ENCODE measurements at places on chromosomes 6 and 20.
A peak's percentile ranks its signal among the peaks of the same experiment; 100 is the strongest.

DNA sequence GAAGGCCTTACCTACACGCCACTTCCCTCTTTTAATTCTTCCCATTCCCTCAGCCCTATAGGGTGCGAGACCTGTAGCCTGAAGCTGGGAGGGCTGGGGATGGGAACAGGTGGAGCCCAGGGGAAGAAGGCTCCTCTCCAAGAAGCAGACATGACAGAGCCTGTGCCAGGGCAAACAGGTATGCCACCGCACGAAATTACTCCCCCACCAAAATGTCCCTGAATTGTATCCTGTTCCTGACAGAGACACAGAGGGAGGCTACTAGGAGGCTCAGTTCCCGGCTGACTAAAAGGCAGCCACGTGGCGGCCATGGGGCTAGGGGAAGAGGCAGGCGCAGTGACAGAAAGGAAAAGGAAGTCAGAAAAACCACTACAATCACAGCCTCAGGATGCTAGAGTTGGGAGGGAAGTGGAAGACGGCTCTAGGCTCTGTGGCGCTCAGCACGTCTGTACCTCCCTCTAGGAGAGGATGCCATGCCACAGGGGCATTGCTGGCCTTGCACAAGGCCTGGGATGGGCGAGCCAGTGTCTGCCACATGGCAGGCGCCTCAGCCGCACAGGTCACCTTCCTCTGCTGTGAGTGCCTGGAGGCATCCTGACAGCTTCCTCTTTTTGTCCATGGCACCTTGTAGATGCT, 27.7 kb downstream of the TFEB start:
- peak; percentile 65 for DNase-seq

- DNase-seq: no peak
These were observed 10.7 kb downstream of the PXDC1 start for GRCh38 chr6:3740551-3741476.

DNA sequence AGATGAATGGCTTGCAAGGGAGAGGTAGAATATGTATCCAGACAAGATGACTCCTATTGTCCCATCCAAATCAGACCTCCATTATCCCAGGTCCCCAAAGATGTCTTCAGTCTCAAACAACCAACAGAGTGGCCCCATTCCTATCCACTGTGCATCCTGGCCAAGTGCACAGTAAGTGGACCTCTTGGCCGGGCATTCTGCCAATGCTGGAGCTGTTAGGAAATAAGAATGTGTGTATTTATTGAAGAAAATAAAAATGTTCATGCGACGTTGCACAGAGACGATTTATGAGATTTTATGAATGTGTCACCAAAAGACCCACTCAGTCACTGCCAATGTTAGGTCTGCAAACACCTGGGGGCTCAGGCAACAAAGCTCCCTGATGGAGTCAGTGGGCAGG, 196.0 kb downstream of the MAFB start:
- no peak for DNase-seq

- no peak for DNase-seq
These were observed 12.3 kb downstream of the EDEM2 start for GRCh38 chr20:35134880-35135279.

DNA sequence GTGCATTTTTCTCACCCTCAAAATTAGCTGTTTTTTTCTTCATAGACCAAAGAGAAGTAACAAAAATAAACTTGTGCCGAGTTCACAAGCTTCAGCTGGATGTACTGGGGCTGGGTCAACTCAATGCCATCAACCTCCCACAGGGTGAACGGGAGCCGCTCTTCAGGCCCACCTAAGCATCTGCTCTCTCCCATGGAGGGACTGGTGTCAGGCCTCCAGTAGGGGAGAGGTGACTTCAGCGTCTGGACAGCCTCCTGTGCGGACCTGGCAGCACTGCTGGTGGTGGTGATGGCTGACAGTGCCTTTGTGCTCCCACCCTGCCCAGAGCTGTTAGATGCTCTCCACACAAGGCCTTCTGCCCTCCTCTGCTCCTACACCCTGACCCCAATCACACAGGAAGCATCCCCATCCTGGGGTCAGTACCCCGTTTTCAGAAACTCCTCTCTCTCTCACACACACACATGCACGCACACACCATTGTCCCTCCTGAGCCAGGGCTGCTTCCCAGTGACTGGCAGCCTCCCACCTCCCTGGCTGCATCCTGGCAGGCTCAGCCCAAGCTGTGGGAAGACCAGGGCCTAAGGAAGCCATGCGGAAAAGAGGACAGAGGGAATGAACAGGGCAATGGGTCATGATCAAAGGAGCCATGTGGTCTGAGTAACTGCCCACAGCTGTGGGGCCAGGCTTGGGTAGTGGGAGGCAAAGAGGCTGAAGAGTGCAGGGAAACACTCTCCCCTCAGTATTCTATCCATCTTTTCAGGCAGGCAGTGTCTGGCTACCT, 17.7 kb downstream of the CST8 start:
- DNase-seq: no peak

- DNase-seq: no peak
These were observed 21.7 kb downstream of the MAP1LC3A start for GRCh38 chr20:34579979-34580940.

- DNase-seq: no peak
These were observed 1.7 kb upstream of the EHMT2 start for GRCh38 chr6:31899215-31899614.

DNA sequence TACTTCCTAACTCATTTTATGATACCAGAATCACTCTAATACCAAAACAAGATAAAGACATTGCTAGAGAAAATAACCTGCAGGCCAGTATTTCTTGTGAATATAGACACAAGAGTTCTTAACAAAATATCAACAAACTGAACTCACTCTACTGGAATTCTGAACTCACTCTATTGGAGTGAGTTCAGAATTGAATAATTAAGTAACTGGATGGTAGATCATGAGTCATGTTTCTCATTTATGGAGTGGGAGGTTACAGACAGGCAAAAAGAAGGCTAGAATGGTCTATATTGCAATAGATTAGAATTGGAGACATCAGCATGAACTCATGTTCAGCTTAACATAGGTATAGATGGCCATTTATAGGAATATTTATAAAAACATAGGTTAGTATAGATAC, 26.6 kb upstream of the C6orf58 start:
- no peak for DNase-seq

GRCh38 chr20:25421102-25421501, 13.6 kb downstream of the GINS1 start:
- no peak for DNase-seq

- no peak for DNase-seq
These were observed 521.7 kb downstream of the EPM2A start for GRCh38 chr6:145213614-145214013.

DNA sequence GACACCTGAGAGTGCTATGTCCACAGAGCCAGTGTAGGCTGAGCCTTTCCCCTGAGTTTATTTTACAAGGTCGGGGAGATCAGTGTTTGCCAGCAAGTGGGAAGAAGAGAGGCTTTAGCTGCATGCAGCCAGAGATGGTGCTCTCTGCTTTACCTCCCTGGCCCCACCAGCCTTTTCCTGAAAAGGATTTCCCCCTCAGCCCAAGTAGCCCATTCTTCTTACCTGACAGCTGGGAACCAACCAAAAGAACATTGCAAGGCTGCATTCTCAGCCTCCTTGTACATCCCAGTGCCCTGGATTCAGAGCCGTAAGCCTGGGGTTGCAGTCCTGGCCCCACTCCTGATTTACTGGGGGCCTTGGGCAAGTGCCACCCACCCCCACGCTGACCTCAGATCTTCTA, 16.9 kb downstream of the SNPH start:
- DNase-seq: no peak

- DNase-seq: no peak
These were observed 611.0 kb upstream of the FLRT3 start for GRCh38 chr20:14948416-14948815.

DNA sequence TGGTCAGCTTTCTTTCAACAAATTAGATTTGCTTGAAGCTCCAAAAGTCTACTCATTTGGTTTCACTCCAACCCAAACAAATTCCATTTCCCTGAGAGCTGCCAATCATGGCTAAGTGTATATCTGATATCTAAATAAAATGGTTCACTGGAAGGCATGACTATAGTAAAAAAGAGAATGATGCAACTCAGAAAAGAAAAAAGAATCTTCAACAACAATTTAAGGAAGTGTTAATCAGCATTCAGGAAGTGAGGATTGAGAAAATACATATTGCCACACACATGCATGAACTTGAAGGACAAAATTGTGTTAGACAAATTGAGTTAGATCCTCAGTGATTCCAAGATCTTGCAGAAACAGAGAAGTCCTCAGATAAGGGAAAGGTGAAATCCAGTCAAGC, 972.9 kb upstream of the FLRT3 start:
- no peak for DNase-seq

- no peak for DNase-seq
These were observed 236.6 kb upstream of the CHD6 start for GRCh38 chr20:41854765-41855164.

DNA sequence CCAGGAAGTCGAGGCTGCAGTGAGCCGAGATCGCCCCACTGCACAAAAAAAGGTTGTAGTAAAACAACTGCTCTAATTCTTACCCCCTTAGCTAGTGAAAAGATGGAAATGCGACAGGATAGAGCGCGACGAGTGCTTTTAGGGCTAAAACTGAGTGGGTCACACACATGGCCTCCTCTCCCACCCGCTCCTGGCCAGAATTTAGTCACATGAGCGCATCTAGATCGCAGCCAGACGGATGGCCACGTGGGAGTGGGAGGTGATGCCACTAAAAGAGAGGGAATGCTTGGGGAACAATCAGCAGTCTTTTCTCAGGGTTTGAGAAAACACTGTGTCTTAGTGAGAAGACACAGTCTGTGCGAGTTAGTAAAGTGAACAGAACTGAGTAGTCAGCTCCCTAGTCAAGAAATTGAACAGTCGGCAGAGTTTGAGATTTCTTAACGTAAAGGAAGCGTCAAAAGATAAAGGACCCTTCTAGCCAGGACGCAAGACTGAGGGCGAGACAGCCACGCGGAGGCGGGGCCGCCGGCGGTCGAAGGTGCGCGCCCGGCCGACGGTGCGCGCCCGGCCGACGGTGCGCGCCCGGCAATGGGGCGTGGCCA, 664 bp upstream of the ACTR5 start:
- DNase-seq: no peak

DNA sequence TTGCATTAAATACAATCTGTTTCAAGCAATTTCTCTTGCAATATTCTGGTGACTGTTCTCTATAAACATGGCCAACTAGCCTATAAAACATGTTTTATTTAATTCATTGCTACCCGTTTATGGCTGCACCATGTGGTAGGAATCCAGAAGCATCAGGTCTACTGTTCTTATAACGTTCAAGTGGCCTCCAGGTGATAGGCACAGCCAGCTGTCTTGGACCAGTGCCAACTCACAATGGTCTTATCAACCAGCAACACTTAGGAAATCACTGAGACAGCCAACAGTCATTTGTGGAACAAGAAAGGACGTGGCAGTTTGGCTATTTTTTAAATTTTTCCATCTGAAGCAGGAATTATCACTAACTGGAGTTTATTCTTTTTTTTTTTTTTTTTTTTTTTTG, 193.6 kb downstream of the NKAIN2 start:
- no peak for DNase-seq

DNA sequence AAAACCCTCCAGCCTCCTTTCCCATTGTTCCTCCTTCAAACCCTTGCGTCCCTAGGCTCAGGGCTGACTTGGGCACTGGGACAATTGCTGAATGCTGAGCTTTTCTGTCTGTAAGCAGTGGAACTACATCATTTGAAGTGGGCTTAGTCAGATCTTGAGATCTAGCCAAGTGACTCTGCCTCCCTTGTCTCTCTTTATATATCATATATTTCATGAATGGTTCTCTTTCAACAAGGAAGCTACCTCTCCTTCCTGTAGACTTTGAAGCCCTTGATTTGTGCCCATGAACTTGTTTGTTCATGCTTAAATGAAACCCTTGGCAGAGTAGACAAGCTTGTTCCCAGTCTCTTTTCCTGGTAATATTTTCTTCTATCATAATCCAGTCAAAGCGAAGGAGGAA, 60.0 kb upstream of the KIF13A start:
- DNase-seq: no peak

GRCh38 chr20:32449890-32450401, 91.8 kb downstream of the ASXL1 start:
- no peak for DNase-seq

- no peak for DNase-seq
These were observed 8.6 kb upstream of the ZSCAN16 start for GRCh38 chr6:28115799-28116198.

GRCh38 chr6:162973980-162974379, 246.2 kb downstream of the PACRG start:
- no peak for DNase-seq

- DNase-seq: no peak
These were observed 91.7 kb downstream of the PRDM1 start for GRCh38 chr6:106177786-106178185.

- no peak for DNase-seq
These were observed 65.8 kb upstream of the E2F3 start for GRCh38 chr6:20335872-20336271.

DNA sequence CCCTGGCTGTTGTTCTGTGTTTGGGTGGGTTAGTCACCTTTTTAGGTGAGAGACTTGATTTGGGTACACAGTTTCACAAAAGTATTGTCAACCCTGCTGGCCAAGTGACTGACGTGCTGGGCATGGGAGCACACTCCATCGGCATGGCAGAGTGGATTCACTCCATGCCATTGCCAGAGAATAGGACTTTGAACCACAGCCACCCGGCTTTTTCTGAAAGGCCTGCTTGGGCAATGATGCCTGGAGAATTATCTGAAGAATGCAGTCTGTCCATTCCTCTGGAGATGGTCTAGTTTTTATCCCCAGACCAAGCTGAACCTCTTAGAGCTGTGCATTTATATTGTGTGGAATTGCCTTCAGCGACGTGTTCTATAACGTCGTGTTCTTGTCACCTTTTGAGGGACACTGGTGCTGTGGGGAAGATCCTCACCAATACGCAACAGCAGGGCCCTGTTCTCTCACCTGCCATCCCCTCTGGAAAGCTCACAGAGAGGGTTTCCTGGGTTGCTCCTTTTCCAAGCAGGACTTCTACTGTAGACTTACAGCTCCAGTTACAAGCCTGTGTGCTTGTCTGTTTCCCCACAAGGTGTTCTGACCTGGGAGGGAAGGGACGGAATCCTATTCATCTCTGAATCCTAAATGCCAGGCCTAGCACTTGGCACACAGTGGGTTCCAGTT, 183.4 kb upstream of the AKAP12 start:
- DNase-seq: no peak

GRCh38 chr6:169533301-169534038, 168.4 kb downstream of the WDR27 start:
- no peak for DNase-seq

GRCh38 chr20:23267909-23268308, 82.7 kb upstream of the NXT1 start:
- DNase-seq: no peak

GRCh38 chr6:40627316-40627715, 40.2 kb upstream of the LRFN2 start:
- DNase-seq: no peak

- DNase-seq: no peak
These were observed 1830.0 kb upstream of the DEFB115 start for GRCh38 chr20:29427201-29428060.

All from CD4-positive, alpha-beta T cell treated with Interleukin-17A for 4 hours (primary cell).